ENCODE measurements at places on chromosomes 7 and 10.

DNA sequence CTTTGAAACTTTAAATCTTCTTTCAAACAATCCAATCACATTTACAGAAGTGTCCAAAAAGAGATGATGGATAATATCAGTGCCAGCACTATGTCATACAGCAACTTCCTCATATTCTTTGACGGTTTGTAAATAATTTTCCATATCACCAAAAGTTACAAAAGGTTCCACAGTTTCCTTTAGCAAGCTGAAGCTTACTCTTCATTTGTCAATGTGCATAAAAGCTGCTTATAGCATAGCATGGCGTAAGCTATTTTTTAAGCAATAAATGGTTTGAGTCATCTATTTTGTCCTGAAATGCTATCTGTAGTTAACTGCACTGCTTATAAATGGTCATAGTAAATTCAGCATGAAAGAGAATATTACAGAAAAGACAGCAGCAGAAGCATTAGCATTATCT is 95.1 kb downstream of the ETV1 start:
- DNase-seq, result no peak

DNA sequence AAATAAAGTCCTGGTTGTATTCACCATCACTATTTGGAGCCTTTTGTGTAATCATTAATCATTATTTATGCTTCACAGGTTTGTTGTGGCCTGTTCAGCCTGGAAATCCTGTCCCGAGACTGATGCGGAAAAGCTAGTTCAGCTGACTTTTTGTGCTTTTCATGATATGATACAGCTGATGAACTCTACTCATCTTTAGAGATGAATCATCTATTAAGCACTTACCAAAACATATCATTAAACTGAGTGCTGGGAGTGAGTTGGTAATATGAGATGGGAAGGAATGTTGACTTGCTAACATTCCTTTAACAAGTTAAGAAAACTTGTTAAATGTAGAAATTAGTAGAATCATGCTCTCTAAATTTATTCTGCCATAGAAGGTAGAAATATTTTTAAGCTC is 53.0 kb downstream of the CROT start:
- DNase-seq, result no peak

DNA sequence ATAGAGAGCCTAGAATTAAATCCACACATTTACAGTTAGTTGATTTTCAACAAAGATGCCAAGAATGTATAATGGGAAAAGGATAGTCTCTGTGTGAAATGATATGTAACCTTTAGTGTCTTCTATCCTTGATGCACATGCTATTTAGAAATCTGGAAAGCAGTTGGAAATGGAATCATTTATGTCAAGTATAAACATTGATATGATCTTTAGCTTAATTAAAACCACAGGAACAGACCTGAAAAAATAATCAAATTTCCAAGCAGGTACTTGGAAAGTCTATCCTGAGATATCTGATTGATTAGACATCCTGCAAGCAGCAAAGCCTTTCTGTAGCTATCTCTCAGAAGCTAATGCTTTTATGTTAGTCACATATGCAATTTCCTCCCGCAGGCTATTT is 24.4 kb upstream of the SRI start:
- DNase-seq, result no peak

GRCh38 chr7:138934367-138934766 is 46.8 kb downstream of the KIAA1549 start:
- no peak for DNase-seq

- no peak for DNase-seq
Measured at GRCh38 chr10:122018491-122018890, 29.5 kb downstream of the TACC2 start.

GRCh38 chr10:48533540-48533939 is 71.3 kb downstream of the ARHGAP22 start:
- no peak for DNase-seq

DNA sequence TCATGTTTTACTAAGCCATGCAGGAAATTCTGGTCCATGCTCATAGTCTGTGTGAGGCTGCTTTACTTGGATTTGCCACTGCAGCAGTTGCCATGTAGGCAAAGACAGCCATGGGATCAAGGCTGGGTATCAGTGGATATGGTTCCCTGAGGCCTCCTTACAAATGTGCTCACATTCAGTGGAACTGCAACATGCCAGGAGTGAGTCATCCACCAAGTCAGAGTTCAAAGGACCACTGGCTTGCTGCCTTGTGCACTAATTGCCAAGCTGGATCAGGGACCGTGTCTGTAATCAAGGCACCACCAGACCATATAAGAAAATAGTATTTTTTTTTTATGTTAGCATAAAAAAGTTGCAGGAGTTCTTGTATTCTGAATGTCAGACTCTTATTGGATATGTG is 101.0 kb downstream of the CDCA7L start:
- DNase-seq, result no peak

- no peak for DNase-seq
Measured at GRCh38 chr7:76259124-76260093, 43.1 kb upstream of the HSPB1 start.

DNA sequence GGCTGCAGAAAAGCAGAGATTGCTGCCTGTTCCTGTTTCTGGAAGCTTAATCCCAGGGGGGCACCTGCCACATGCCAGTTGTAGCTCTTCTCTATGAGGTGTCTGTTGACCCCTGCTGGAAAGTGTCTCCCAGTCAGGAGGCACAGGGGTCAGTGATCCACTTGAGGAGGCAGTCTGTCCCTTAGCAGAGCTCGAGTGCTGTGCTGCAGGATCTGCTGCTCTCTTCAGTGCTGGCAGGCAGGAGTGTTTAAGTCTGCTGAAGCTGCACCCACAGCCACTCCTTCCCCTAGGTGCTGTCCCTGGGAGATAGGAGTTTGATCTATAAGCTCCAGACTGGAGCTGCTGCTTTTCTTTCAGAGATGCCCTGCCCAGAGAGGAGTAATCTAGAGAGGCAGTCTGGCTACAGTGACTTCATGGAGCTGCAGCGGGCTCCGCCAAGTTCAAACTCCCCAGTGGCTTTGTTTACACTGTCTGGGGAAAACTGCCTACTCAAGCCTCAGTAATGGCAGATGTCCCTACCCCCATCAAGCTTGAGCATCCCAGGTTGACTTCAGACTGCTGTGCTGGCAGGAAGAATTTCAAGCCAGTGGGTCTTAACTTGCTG is 57.6 kb upstream of the CROT start:
- DNase-seq, result no peak

DNA sequence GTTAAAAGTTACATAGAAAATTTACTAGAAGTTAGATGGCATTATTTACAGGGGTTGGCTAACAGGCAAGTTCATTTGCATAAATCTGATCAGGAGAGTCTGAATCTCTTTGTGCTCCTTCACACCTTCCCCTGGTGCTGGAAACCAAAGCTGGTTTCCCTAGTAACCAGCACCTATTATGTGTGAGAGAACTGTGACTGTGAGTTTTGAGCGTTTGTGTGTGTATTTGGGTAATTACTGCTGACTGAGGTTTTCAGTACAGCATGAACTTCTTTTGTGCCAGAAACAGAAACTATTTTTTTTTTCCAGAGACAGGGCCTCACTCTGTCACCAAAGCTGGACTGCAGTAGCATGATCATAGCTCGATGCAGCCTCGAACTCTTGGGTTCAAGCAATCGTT is 10.3 kb upstream of the IFIT1B start:
- DNase-seq, result no peak

- no peak for DNase-seq
Measured at GRCh38 chr7:98956937-98957336, 78.6 kb downstream of the TRRAP start.

DNA sequence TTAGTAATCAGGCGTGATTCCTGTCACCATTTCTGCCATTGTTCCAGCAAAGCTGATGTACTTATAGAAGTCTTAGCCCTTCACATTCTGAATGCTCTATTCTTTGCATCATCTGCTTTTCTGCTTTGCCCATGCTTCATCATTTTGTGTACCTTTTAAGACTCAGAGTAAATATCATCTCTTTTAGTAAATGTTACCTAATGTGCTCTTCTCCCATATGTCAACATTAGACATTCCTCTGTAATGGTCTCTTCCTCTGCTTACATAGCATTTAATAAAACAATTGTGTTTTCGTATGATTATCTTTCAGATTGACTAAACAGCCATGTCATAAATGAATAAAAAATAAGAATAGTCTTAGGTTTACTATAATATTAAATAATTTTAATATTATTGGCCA is 719.6 kb upstream of the GRM3 start:
- DNase-seq, result no peak

GRCh38 chr10:74194999-74195398 is 44.0 kb downstream of the ADK start:
- no peak for DNase-seq

DNA sequence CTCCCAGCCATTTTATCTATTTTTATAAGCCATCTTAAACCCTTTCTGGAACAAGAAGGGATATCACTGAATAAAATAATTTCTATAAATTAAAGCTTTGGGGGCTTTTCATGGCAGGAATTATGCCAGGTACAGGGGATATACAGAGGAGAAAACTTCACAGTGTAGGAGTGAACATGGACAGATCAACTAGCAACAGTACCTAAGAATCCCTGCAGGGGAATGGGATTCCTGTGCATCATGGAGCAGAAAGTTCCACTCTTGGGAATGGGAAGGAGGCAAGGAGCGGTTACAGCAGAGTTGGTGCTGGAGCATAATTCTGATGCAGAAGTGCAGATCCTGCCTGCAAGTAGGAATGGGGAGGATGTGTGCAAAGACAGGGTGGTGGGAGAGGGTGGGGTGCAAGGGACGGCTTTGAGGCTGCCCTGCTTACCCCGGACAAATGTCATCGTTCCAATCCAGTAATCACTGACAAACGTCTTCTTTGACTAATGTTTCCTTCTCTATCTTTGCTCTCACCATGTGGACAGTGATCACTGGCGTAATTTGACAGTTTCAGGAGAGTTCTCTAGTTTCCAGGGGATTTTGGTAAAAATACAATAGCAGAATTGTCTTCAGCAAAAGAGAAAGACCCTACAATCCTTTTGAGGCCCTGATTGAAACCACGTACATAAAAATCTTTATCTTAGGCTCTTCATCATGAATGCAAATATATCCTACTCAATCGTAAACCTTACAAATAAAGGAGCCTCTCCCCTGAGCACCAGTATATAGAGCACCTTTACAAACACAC is 196.7 kb downstream of the HECW1 start:
- DNase-seq, result no peak

DNA sequence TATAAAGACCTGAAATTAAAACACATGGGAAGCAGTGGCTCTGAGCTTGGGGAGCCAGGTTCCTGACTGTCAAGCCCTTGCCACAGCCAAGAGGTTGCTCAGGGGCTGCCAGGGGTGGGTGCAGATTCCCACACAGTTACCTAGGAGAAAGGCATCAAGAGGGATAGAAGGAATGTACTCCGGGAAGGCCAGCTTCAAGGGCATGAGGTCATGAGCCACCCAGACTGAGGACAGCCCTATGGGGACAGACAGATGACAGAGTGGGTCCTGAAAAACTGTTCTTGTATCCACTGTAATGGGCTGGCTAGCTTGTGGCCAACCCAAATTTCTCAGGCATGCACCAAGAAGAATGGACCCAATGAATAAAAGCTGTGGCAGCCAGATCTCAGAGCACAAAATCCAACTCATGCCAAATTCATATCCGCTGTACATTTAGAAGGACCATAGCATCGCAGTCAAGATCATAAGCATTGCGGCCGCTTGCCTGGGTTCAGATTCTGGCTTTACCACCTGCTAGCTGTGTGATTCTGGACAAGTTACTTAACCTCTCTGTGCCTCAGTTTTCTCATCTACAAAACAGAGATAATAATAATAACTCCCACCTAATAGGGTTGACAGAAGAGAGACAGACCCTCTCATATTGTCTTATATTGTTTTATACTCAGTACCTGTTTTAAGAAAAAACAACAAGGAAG is 44.9 kb upstream of the KCNMA1 start:
- no peak for DNase-seq

DNA sequence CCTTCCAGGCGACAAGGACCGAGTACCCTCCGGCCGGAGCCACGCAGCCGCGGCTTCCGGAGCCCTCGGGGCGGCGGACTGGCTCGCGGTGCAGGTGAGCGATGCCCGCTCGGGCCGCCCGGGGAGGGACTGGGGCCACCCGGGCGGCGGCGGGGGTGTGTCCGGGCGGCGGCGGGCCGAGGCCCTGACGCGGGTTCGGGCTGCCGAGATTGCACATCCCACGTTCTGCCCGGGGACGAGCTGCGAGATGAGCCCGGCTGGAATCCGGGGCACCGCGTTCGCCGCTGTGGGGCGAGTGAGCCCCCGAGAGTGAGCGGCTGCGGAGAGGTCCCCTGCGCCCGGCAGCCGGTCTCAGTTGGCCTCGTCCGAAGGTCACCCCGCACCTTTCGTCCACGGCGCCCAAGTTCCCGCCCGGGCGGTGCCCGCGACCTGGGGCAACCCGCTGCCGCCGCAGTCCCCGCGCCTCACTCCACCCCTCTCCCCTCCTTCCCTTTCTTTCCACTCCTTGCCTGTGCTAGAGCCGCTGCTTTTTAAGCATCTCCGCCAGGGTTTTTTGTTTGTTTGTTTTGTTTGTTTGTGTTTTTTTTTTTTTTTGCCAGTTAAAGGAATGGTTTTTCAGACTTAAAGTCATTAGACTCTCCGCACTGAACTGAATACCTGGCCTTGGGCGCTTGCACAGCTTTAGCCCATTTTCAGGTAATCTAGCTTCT is 515 bp downstream of the RALA start:
- DNase-seq, result no peak

- no peak for DNase-seq
Measured at GRCh38 chr7:7311001-7311400, 128.7 kb downstream of the C1GALT1 start.

DNA sequence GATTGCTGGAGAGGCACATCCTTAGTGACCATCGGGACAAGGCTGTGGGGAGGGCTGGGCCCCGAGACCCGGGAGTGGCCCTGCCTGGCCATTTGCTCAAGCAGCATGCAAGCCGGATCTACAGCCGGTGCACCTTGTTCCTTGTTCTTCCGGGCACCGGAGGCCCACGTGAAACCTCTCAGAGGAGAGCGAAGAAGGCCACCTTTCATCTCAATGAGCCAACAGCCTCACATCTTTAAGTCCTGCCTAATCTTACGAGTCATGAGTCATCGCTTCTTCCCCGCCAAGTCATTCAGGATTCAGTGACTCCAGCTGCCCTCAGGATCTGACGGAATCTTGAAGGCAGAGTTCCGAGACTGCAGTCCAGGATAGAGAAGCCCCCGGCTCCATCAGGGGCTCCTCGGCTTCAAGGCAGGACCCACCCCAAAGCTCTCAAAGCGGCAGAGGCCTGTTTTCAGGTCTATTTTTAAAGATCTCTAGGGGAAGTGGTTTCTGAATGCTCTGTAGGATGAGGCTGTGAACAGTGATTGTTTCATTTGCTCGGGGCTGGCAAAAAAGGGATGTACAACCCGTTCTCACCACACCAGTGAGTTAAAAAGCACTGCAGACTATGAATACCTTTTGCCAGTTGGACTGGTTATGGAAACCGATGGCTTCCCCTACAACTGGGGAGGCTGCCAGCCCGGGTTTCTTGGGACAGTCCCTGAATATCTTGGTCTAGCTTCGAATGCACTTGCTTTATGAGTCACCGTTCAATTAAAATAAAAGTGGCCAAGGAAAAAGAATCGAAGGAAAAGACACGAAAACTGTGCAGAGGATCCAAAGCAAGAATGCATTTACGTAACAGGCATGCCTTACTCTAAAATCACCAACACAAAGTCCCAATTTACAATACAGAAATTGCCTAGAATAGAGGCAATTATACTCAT is 57.2 kb upstream of the ECHDC3 start:
- DNase-seq, result peak; percentile 34

GRCh38 chr10:113044016-113044755 is 94.1 kb downstream of the TCF7L2 start:
- DNase-seq, result no peak
